Motor neuron (in vitro differentiated cells): ENCODE measurements at places on chromosomes 1 and 21. TPM values are rescaled to one million over a fixed set of nuclear protein-coding genes. Genes with fewer than 3 reads are reported as not detected.

The SLC9C2 gene
- not detected in 2 replicates for total RNA-seq

The SLC19A1 gene
- total RNA-seq: 33.4 and 40.5 TPM in 2 replicates

The DIO1 gene
- total RNA-seq: 0.25 and 0.36 TPM in 2 replicates

The LCE3D gene
- not detected in 2 replicates for total RNA-seq

The GPR61 gene
- total RNA-seq: 3.9 and 5.8 TPM in 2 replicates

The HSF2BP gene
- 0.71 and 1.0 TPM in 2 replicates for total RNA-seq

The PLA2G2D gene
- 0.87 and 1.0 TPM in 2 replicates for total RNA-seq
